Stomach (tissue), 19 donors: ENCODE measurements at places on chromosomes 5 and 9. TPM values are rescaled to one million over a fixed set of nuclear protein-coding genes. Genes with fewer than 3 reads are reported as not detected.
A peak's percentile ranks its signal among the peaks of the same experiment; 100 is the strongest.

PCDHGB1 gene
- total RNA-seq = 0.92 TPM

CFAP157 gene
- total RNA-seq = 7.6 TPM

DNA sequence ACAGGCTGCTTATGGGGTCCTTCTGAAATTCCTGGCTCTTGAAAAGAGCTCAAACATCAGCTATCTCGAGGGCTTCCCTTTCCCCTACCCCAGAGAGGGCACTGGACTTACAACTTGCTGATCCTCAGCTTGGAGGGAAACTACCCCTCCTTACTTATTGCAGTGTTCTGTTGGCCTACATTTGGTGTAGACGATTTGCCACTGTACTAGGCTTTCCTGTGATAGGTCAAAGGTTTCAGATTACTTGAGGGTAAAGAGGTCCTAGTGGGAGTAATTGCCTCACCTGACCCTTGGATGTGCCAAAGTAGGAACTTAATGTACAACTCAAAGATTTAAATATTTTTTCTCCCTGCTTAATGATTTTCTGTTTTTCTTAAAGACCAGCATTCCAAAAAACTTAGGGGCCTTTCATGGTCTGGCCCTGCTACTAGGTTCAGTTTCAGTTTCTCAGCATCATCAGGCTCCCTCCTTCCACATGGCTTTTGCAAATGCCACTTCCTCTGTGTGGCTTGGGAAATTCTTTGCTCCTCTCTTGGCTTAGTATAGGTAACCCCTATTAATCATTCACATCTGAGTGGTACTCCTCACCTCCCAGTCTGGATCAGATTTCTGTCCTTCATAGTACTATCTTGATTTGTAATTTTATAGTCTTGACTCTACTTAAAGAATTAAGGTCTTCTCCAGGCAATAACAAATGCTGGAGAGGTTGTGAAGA is 32.4 kb downstream of the CYSTM1 start:
- no peak for DNase-seq

DNA sequence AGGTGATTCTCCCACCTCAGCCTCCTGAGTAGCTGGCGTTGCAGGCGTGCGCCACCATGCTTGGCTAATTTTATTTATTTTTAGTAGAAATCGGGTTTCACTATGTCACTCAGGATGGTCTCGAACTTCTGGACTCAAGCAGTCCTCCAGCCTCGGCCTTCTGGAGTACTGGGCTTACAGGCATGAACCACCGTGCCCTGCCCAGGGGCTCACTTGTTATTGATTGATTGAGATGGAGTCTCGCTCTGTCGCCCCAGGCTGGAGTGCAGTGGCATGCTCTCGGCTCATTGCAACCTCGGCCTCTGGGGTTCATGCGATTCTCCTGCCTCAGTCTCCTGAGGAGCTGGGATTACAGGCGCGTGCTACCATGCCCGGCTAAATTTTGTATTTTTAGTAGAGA is 1.6 kb downstream of the HSPA4 start:
- no peak for DNase-seq

DNA sequence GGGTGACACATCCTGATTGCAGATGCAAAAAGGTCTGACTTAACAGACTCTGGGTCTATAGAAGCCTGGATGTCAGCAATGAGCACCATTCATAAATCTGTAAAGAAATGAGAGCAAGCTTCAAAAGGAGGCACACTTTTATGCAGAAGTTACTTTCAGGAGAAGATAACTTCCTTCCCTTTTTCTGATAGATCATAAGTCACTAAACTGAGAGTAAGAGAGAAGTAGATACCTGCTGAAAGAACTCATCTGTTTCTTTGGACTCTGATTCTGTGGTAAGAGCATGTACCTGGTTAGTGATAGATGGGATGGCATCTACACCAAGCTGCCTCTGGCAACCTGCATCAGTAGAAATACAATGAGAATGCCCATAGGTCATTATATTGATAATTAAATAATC is 525.6 kb downstream of the CETN3 start:
- no peak for DNase-seq

DNA sequence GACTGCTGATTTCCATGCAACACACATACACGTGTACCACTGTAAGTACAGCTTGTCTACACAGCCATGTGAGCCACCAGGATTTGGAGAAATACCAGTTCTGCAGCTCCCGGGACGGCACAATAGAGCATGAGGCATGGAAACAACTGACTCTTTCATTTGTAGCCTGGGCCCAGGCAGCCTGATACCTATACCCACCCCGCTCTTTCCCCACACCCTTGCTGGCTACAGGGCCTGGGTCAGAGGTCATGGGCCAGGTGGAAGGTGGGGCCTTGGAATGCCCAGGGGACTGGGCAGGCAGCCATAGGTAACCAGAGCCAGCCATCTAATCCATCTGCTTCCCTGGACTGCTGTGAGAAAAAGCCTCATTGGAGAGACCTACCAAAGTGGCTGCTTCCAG is 39.0 kb upstream of the ZSWIM6 start:
- DNase-seq = peak; percentile 89

- DNase-seq = no peak
Observed at GRCh38 chr5:68315679-68316271, 100.2 kb downstream of the PIK3R1 start.
